ENCODE measurements at places on chromosomes 6 and 20. TPM values are rescaled to one million over a fixed set of nuclear protein-coding genes. Genes with fewer than 3 reads are reported as not detected.
A peak's percentile ranks its signal among the peaks of the same experiment; 100 is the strongest.

Gene OR2J3
- total RNA-seq, result not detected

Gene C6orf141
- total RNA-seq, result 29.8 TPM

Gene PTPRT
- total RNA-seq, result 11.6 TPM

GRCh38 chr6:108331982-108332381 is 37.1 kb downstream of the AFG1L start:
- no peaks in the 10 kb centered on the region for H3K4me1 ChIP-seq
- DNase-seq, result no peak
- H3K27ac ChIP-seq, result no peak overlapping the region
- peaks cover 13% of the 10 kb centered on the region for H3K36me3 ChIP-seq
- H3K27me3 ChIP-seq, result no peaks in the 10 kb centered on the region

GRCh38 chr6:157978021-157978783 is 3.5 kb upstream of the SYNJ2 start:
- H3K27ac ChIP-seq, result no peak overlapping the region
- no peaks in the 10 kb centered on the region for H3K27me3 ChIP-seq
- H3K4me3 ChIP-seq, result no peak overlapping the region
- H3K4me1 ChIP-seq, result peaks cover 22% of the 10 kb centered on the region

- peaks cover 18% of the 10 kb centered on the region for H3K4me1 ChIP-seq
- DNase-seq, result peak; percentile 71
- H3K36me3 ChIP-seq, result peaks cover 20% of the 10 kb centered on the region
- H3K27me3 ChIP-seq, result no peaks in the 10 kb centered on the region
- peak overlapping the region; percentile 94 for H3K27ac ChIP-seq
Observed at GRCh38 chr20:45406260-45407066, 1.6 kb upstream of the DBNDD2 start.

- DNase-seq, result no peak
- peaks cover 79% of the 10 kb centered on the region for H3K36me3 ChIP-seq
- no peak overlapping the region for H3K4me3 ChIP-seq
- H3K27ac ChIP-seq, result no peak overlapping the region
Observed at GRCh38 chr6:132780770-132781371, 17.6 kb downstream of the SLC18B1 start.

DNA sequence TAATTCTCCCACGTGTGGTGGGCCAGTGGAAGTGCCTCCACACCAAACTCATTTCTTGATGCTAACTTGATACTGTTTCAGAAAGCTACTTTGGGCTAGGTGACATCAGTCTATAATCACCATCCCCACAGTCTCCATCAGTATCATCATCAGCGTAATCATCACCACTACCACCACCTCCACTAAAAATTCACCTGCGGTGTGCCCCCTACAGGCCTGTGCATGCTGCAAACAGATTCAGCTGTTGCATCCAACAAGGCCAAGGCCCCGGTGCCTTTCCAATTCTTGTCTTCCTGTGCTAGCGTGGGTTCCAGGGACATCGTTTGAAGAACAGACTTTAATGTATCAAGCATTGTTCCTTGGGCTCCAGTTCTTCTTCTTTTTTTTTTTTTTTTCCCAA is 201.3 kb upstream of the EXOC2 start:
- no peak for DNase-seq
- H3K27me3 ChIP-seq, result no peaks in the 10 kb centered on the region
- no peaks in the 10 kb centered on the region for H3K36me3 ChIP-seq

- no peaks in the 10 kb centered on the region for H3K4me1 ChIP-seq
- H3K4me3 ChIP-seq, result no peak overlapping the region
- no peaks in the 10 kb centered on the region for H3K27me3 ChIP-seq
- DNase-seq, result no peak
- H3K27ac ChIP-seq, result no peak overlapping the region
- H3K36me3 ChIP-seq, result no peaks in the 10 kb centered on the region
Observed at GRCh38 chr6:150987371-150987828, 121.9 kb downstream of the MTHFD1L start.

GRCh38 chr6:145704143-145704781 is 31.1 kb downstream of the EPM2A start:
- H3K4me1 ChIP-seq, result no peaks in the 10 kb centered on the region
- H3K27me3 ChIP-seq, result no peaks in the 10 kb centered on the region
- H3K36me3 ChIP-seq, result no peaks in the 10 kb centered on the region
- H3K27ac ChIP-seq, result no peak overlapping the region
- H3K4me3 ChIP-seq, result no peak overlapping the region

GRCh38 chr20:53660947-53661381 is 67.3 kb upstream of the ZNF217 start:
- H3K27me3 ChIP-seq, result no peaks in the 10 kb centered on the region
- H3K27ac ChIP-seq, result peak overlapping the region; percentile 73
- DNase-seq, result peak; percentile 51
- H3K36me3 ChIP-seq, result no peaks in the 10 kb centered on the region
